ENCODE measurements at places on chromosomes 16 and 17. TPM values are rescaled to one million over a fixed set of nuclear protein-coding genes. Genes with fewer than 3 reads are reported as not detected.

GRCh38 chr17:12815642-12816141 lies 26.4 kb downstream of the ARHGAP44 start:
- no peak for DNase-seq

GRCh38 chr16:56558024-56558747 lies 6.7 kb upstream of the MT4 start:
- peak; percentile 14 for DNase-seq

GRCh38 chr16:85867189-85867588 lies 31.8 kb upstream of the IRF8 start:
- no peak for DNase-seq

- no peak for DNase-seq
These were observed 56.0 kb upstream of the SMURF2 start for GRCh38 chr17:64718058-64718457.

- DNase-seq = no peak
These were observed 5.3 kb upstream of the C16orf74 start for GRCh38 chr16:85755929-85756768.

GRCh38 chr17:16944334-16945135 lies 27.4 kb downstream of the TNFRSF13B start:
- DNase-seq = no peak

DNA sequence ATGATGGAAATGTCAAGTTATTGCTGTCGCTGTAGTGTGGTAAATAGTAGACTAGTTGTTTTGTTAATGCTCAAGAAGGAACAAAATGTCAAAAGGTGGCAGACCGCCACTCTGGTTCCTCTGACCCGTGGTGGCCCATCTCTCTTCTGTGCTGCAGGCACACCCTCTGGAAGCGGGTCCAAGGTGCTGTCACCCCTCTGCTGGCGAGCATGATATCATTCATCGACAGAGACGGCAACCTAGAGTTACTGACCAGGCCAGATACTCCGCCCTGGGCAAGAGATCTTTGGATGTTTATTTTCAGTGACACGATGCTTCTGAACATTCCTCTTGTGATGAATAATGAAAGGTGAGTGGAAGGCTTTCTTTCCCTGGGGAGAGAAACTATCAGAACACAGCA lies 56.8 kb upstream of the ENDOV start:
- DNase-seq = no peak

GRCh38 chr17:7112510-7113108 lies 2.0 kb downstream of the ASGR2 start:
- no peak for DNase-seq

DNA sequence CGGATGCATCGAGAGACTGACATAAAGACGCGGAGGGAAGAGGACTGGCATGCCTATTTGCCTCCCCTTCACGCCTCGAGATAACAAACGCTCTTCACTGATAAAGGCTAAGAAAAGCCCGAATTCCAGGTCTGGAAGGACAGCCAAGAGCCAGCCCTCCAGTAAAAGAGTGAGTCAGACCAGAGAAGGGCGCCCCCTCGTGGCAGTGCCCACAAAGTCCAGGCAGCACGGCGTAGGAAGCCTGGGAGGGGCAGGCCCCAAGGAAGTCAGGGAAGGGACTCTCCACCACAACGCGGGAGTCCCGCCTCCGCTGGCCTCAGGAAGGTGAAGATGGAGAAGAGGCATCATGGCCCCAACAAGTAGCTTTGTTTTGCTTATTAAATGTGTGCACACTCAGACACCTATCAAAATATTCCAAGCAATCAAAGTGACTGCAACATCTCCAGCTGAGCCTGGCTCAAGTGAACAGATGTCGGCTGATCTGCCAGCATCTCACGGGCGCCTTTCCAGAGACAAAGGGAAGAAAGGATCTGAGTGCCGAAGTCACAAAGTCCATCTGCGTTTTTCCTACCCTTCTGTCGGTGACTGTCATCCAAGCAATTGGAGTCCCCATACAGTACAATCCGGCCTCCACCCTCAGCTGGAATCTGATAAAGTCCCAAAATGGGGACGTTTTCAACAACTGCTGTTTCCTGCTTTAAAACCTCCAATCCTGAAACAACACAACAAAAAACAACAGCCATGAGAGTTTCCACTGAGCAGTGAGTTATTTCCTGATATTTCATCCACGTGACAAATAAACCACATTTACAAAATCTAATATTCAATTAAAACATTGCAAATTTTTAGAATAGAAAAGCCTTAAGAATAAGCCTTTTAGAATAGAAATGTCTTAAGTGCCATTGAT lies 20.4 kb upstream of the SLC38A8 start:
- peak; percentile 54 for DNase-seq

C17orf67 gene
- polyA plus RNA-seq = 2.7 TPM

SLC13A5 gene
- 0.16 TPM for polyA plus RNA-seq

PLEKHH3 gene
- 34.6 TPM for polyA plus RNA-seq

SGCA gene
- polyA plus RNA-seq = 250 TPM

KRTAP9-4 gene
- not detected for polyA plus RNA-seq

NPIPB8 gene
- 1.5 TPM for polyA plus RNA-seq

CASKIN2 gene
- 18.8 TPM for polyA plus RNA-seq

ASGR2 gene
- 0.34 TPM for polyA plus RNA-seq

Measured in muscle of back (tissue), 13 donors.